H1 (cell line): ENCODE measurements at places on chromosomes 5 and 9. TPM values are rescaled to one million over a fixed set of nuclear protein-coding genes. Genes with fewer than 3 reads are reported as not detected.

The INSL6 gene
- not detected in 2 replicates for polyA plus RNA-seq

The GADD45G gene
- 11.4 and 20.7 TPM in 2 replicates for polyA plus RNA-seq

The LCN9 gene
- 2.3 and 2.6 TPM in 2 replicates for polyA plus RNA-seq

The IL4 gene
- polyA plus RNA-seq: not detected in 2 replicates

The ZNF608 gene
- polyA plus RNA-seq: 13.3 and 17.2 TPM in 2 replicates

The SH3TC2 gene
- polyA plus RNA-seq: 0.11 and 0.27 TPM in 2 replicates

The SLC23A1 gene
- 0.03 TPM in 1 of 2 replicates, not detected in the other for polyA plus RNA-seq

The SPEF2 gene
- 0.14 and 0.47 TPM in 2 replicates for polyA plus RNA-seq

The FAM169A gene
- 9.0 and 12.6 TPM in 2 replicates for polyA plus RNA-seq

The WNT8A gene
- 0.06 TPM in 1 of 2 replicates, not detected in the other for polyA plus RNA-seq

The GFI1B gene
- 0.11 and 0.20 TPM in 2 replicates for polyA plus RNA-seq

The GPR151 gene
- 0.03 TPM in 1 of 2 replicates, not detected in the other for polyA plus RNA-seq

The PCSK1 gene
- polyA plus RNA-seq: 0.97 and 1.3 TPM in 2 replicates

The LVRN gene
- 0.02 and 0.08 TPM in 2 replicates for polyA plus RNA-seq

The PCDHB4 gene
- polyA plus RNA-seq: 1.3 and 2.0 TPM in 2 replicates

The SLC22A4 gene
- 0.31 and 0.45 TPM in 2 replicates for polyA plus RNA-seq

The PCDHB16 gene
- 1.7 and 2.2 TPM in 2 replicates for polyA plus RNA-seq

The DOCK8 gene
- polyA plus RNA-seq: 0.57 and 0.67 TPM in 2 replicates

The ANXA2R gene
- 0.08 and 0.11 TPM in 2 replicates for polyA plus RNA-seq

The AGXT2 gene
- not detected in 2 replicates for polyA plus RNA-seq

The GDNF gene
- 0.15 and 0.31 TPM in 2 replicates for polyA plus RNA-seq

The SEMA5A gene
- polyA plus RNA-seq: 5.3 and 5.7 TPM in 2 replicates

The ZNF366 gene
- not detected in 2 replicates for polyA plus RNA-seq

The NUTM2G gene
- polyA plus RNA-seq: 0.27 and 0.42 TPM in 2 replicates

The DNAJC18 gene
- polyA plus RNA-seq: 3.8 and 7.8 TPM in 2 replicates

The ADAMTS13 gene
- 4.4 and 6.6 TPM in 2 replicates for polyA plus RNA-seq
